Ovary (tissue), 10 donors: ENCODE measurements at places on chromosomes 1 and 21. TPM values are rescaled to one million over a fixed set of nuclear protein-coding genes. Genes with fewer than 3 reads are reported as not detected.

The SLC22A15 gene
- 0.51 TPM for polyA plus RNA-seq

The SOX13 gene
- 16.4 TPM for polyA plus RNA-seq

DNA sequence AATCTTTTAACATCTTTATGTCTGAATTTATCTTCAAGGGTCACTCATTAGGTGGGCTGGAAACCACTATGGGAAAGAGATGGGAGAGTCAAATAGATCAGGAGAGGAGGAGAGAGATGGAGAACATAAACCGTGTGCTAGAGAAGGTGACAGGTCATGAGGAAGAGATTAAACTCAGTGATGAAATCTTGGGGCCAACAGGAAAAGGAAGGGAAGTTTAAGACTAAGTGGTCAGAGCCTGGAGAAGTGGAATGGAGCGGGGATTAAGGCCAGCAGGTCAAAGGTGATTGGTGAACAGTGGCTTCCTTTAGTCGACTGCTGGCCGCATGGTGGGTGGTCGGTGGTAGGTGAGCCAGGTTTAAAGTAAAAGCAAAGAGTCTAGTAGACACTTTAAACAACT, 169.3 kb upstream of the IVNS1ABP start:
- no peaks in the 10 kb centered on the region for H3K36me3 ChIP-seq
- peaks cover 6% of the 10 kb centered on the region for H3K4me1 ChIP-seq
- H3K27me3 ChIP-seq = no peaks in the 10 kb centered on the region
- H3K27ac ChIP-seq = no peak overlapping the region
- H3K4me3 ChIP-seq = no peak overlapping the region

The SFN gene
- polyA plus RNA-seq = 0.17 TPM

The TRPM2 gene
- polyA plus RNA-seq = 1.6 TPM

The GUCA2B gene
- not detected for polyA plus RNA-seq

- no peaks in the 10 kb centered on the region for H3K4me1 ChIP-seq
- H3K27ac ChIP-seq = no peak overlapping the region
- H3K4me3 ChIP-seq = no peak overlapping the region
- no peak for DNase-seq
- no peaks in the 10 kb centered on the region for H3K27me3 ChIP-seq
- no peaks in the 10 kb centered on the region for H3K36me3 ChIP-seq
Observed at GRCh38 chr1:12136916-12137610, 29.7 kb upstream of the TNFRSF1B start.

GRCh38 chr1:59107516-59107915, 189.4 kb upstream of the FGGY start:
- H3K36me3 ChIP-seq = no peaks in the 10 kb centered on the region
- peaks cover 6% of the 10 kb centered on the region for H3K4me1 ChIP-seq
- H3K4me3 ChIP-seq = no peak overlapping the region
- no peak overlapping the region for H3K27ac ChIP-seq

GRCh38 chr1:210400043-210400840, 71.5 kb downstream of the HHAT start:
- no peak overlapping the region for H3K27ac ChIP-seq
- no peak overlapping the region for H3K4me3 ChIP-seq
- H3K27me3 ChIP-seq = no peaks in the 10 kb centered on the region
- peak; percentile 57 for DNase-seq
- no peaks in the 10 kb centered on the region for H3K36me3 ChIP-seq
- H3K4me1 ChIP-seq = peaks cover 2% of the 10 kb centered on the region

- H3K4me3 ChIP-seq = no peak overlapping the region
- no peak overlapping the region for H3K27ac ChIP-seq
- no peaks in the 10 kb centered on the region for H3K36me3 ChIP-seq
- no peaks in the 10 kb centered on the region for H3K27me3 ChIP-seq
- no peak for DNase-seq
Observed at GRCh38 chr1:11138952-11139351, 39.3 kb upstream of the EXOSC10 start.

GRCh38 chr1:111219557-111220286, 7.8 kb upstream of the CHI3L2 start:
- H3K36me3 ChIP-seq = no peaks in the 10 kb centered on the region
- H3K4me3 ChIP-seq = no peak overlapping the region
- H3K27me3 ChIP-seq = no peaks in the 10 kb centered on the region
- no peaks in the 10 kb centered on the region for H3K4me1 ChIP-seq
- H3K27ac ChIP-seq = no peak overlapping the region

The GJA8 gene
- not detected for polyA plus RNA-seq

DNA sequence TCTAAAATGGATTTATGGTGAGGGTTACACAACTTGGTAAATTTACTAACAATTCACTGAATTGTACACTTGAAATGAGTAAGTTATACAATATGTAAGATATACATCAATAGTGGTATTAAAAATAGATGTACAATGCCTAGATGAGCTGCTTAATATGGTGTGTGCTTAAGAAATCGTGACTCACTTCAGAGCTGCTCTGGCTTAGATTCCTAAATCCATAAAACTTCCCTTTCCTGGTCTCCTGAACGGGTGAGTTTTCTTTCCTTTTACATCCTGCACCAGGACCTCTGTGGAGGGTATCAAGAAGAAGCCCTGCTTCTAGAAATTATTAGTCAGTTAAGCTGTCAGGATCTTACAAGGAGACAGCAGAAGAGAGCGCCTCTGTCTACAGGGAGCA, 30.4 kb downstream of the H3-3A start:
- no peaks in the 10 kb centered on the region for H3K36me3 ChIP-seq
- H3K4me1 ChIP-seq = no peaks in the 10 kb centered on the region
- DNase-seq = no peak
- no peaks in the 10 kb centered on the region for H3K27me3 ChIP-seq

GRCh38 chr1:159580340-159580739, 7.3 kb upstream of the APCS start:
- H3K36me3 ChIP-seq = no peaks in the 10 kb centered on the region
- no peak overlapping the region for H3K27ac ChIP-seq
- H3K4me3 ChIP-seq = no peak overlapping the region
- H3K27me3 ChIP-seq = no peaks in the 10 kb centered on the region
